Left forelimb (tissue), 1 donor: ENCODE measurements at places on chromosomes 6 and 20.

DNA sequence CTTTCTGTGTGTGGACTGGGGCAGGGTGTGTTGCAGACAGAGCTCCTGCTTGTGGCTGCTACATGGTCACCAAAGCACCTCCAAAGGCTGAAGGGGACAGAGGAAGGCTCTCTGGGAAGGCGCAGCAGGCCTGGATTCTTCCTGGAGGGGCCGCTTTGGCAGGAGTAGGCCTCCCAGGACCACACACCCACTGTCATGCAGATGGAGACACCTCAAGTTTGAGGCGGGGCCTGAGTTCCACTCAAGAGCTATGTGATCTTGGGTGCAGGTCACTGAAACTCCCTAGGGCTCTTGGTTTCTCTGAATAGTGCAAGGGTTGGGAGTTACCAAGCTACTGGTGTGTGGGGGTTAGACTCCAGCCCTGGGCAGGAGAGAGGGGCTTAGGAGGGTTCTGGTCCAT, 27.9 kb downstream of the EFCAB8 start:
- DNase-seq: no peak

DNA sequence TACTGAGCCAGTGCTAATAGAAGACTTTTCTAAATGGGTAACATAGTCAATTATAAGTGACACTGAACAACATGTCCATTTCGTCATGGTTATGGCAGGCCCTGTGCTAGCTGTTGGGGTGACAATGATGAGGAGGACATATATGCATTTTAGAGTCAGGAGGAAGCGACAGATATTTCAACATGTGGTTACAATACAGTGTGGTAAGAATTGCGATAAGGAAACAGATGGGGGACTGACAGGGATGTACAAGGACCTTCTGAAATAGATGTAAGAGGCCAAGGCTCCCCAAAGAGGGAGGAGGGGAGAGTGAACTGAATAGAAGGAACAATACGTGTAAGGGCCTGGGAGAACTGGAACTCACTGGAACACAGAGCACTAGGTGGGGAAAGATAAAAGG, 11.7 kb downstream of the MMP24 start:
- DNase-seq: no peak

DNA sequence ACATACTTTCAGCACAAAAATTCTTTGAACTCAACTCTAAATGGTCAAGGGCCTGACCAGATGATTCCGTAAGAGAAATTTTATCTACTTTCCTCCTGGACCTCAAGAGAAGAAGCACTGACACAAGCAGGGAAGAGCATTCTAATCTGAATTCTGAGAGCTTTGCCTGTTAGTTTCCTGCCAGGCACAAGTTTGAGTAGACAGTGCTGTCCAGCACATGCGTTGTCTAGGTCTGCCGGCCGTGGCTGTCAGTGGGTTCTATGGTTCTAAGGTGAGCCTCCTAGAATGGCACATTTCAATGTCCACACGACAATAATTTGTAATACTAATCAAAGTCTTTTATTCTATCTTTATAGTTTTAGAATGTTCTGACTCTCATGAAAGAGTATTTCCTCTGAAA, 91.9 kb downstream of the RFPL4B start:
- DNase-seq: no peak

- no peak for DNase-seq
Measured at GRCh38 chr6:49499623-49500022, at the start of gene GLYATL3. TSS of gene GLYATL3 (plus strand) at chr6:49499923. CDS start at chr6:49511991, 12,068 bp downstream.
